ENCODE measurements at places on chromosomes 6 and 20. TPM values are rescaled to one million over a fixed set of nuclear protein-coding genes. Genes with fewer than 3 reads are reported as not detected.

DNA sequence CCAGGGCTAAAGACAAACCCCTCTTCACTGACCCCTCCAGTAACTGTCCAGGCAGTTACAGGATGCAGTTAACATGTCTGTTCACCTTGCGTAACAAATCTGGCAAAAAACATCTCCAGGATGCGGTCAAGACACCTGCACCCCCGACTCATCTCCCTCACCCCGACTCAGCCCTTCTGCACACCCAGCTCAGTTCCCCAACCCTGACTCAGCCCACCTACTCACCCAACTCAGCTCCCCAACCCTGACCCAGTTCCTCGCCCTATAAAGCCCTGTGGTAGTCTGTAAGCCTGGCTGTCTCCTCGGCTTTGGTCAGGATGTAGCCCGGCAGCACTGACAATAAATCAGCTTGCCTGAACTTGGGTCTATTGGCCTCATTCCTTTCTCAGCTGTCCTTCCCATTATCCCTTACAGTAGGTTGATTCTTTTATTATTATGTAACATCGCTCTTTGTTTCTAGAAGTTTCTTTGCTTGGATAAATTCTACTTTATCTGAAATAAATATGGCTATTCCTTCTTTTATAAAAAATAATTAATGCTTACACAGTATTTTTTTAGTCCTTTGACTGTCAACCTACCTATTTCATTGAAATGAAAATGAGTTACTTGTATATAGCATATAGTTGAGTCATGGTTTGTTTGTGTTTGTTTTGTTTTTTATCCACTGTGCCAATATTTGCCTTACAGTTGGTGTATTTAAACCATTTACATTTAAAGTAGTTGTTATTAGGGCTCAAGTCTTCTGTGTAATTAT lies 12.9 kb upstream of the ADTRP start:
- DNase-seq = no peak

- DNase-seq = peak; percentile 81
These were observed 14.7 kb downstream of the KCNQ2 start for GRCh38 chr20:63457737-63458136.

Gene C20orf141
- not detected for total RNA-seq

Gene ADGB
- total RNA-seq = not detected

GRCh38 chr6:35929601-35930000 lies 8.7 kb upstream of the SRPK1 start:
- no peak for DNase-seq

DNA sequence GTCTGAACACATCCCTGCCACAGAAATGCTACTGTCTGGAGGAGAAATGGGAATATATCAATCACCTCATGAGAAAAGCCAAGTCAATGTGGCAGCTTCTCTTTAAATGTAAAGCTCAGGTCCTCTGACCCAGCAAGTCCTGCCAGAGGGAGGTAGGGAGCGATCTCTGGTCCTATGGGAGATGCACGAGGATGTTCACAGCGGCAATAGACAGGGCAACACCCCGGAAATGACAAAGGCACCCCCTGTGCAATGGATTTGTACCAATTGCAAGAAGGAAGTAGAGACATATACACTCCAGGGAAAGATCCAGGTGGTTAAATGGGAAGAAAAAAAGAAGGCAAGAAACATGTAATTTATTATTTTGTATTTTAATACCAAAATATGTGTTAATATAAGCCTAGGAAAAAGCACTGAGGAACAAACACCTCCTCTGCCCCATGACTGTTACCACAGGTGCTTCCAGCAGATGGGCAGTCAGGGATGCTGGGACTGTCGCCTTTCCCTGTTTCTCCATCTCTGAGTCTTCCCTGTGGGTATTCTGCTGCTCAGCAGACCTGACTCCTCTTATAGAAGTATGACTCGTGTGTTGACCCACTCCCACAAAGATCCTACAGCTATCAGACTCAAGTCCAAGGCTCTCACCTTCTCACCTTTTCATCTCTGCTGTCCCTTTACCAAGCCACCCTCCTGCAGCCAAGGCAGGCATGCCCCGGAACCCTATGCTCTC lies 20.8 kb downstream of the ATP9A start:
- no peak for DNase-seq

GRCh38 chr6:6724539-6725467 lies 136.3 kb downstream of the LY86 start:
- DNase-seq = peak; percentile 86

GRCh38 chr6:12761376-12762115 lies 45.0 kb downstream of the PHACTR1 start:
- DNase-seq = no peak

DNA sequence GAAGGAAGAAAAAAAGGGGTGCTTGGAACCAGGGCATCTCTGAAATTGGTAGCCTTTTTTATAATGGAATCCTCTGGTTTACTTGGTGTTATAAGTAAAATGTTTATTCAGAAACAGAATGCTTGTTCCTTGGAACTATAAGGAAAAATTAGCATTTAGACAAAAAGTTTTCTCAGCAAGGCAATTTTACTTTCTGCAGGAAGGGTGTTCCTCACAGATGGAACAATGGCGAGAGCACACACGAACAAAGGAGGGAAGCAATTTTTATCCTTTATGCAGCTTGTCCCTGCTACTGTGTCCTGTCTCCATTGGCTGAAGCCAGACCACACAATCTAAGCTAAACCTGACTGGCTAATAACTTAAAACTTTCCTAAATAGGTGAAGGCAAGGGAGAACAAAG lies 22.7 kb upstream of the FANCE start:
- DNase-seq = no peak

Gene KCNK5
- total RNA-seq = 5.9 TPM

DNA sequence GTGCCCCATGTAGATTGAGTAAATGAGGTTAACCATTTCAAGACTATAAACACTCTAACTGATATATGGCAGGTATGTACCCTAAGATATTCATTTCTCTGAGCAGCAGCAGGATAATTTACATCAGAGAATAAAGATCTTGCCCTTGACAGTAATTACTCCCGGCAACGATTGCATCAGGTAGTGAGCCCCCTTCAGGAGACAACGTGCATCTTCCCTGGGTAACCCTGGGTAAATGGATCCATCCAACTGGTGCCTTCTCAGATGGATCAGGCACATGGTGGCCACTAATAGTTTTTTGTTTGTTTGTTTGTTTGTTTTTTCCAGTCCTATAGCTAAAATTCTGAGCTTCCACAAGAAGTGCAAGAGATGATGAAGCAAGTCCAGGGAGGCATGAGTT lies 469.4 kb upstream of the SLC35B3 start:
- no peak for DNase-seq

Gene TGM2
- total RNA-seq = 68.1 TPM

Data from spleen (tissue), 13 donors.